Left renal pelvis (tissue), 4 donors: ENCODE measurements at places on chromosomes 16 and 17. TPM values are rescaled to one million over a fixed set of nuclear protein-coding genes. Genes with fewer than 3 reads are reported as not detected.

- DNase-seq: no peak
Observed at GRCh38 chr16:14292051-14292825, 221.1 kb downstream of the MRTFB start.

GRCh38 chr16:85682516-85682915 is 6.2 kb downstream of the GINS2 start:
- DNase-seq: no peak

- DNase-seq: no peak
Observed at GRCh38 chr16:87713451-87714229, 52.1 kb downstream of the KLHDC4 start.

FAM83G gene
- polyA plus RNA-seq: 0.91 TPM
